ENCODE measurements at places on chromosomes 6 and 20.

- no peak for DNase-seq
These were observed 12.0 kb downstream of the LMBRD1 start for GRCh38 chr6:69784595-69785377.

DNA sequence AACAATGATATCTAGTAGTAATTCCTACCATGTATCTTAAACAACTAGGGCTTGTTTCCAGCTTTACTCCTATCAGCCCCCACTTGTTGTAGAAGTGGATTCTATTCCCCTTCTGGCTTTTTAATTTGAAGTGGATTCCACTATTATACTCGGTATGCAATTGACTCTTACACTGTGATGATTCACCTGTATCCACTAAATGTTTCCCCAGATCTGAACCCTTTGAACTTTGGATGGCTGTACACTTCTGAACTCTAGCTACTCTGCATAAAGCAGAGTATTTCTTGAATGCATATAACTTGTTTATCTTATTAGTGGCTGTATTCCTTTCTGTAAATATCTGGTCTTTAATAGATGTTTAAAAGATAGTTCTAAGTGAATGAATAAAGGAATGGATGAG, 538.4 kb upstream of the NRSN1 start:
- DNase-seq = no peak

DNA sequence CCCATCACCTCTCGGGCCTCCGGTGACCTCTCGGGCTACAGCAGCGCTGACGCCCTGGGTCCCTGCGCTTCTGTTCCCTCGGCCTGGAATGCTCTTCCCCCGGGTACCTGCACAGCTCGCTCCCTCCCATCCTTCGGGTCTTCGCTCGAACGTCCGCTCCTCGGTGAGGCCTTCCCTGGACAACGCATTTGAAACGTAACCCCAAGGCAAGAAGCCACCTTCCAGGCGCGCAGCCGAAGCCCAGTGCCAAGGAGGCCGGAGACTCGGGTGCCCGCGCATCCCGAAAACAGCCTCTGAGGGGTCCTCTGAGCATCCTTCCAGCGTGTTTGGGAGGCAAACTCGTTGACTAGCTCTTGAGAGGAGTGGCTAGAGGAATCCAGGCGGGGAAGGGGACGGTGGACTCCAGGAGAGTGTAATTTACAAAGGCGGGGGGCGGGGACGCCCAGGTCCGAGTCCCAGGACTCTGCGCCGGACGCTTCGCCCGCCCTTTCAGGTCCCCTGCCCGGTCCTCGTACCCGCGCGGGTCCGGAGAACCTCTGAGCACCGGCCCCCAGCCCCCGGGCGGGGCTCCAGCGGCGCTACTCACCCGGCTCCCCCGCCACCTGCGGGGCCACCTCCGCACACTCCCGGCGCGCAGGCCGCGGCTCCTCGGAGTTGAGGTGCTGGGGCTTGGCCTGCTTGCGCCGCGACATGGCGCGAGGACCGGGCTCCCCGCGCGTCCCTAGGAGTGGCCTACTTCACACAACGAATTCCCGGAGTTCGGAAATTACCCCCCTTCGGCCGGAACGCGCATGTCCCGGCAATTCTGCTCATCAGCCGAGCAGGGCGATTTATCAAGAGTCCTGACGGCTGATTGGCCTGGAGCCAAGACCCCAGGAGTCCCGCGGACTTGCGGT, 86.8 kb downstream of the ZFP64 start:
- peak; percentile 19 for DNase-seq

GRCh38 chr20:38196592-38196991, 31.5 kb upstream of the TGM2 start:
- DNase-seq = no peak

DNA sequence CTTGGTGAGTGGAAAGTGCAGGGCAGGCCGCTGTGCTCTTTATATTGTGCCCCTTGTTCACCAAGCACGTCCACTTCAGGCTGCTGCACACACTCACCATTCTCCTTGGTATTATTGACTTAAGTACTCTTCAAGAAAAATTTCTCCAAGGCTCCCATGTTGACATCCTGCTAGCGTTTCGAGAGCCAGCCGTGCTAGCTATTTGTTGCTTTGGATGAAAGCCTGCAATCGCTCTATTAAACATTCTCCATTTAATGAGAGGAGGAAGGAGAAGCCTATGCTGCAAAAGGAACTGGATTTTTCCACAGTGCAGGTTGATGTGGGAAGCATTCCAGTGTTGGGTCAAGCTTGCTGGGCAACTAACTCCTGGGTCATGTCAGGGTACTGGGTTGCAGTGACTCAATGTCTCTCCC, 113.5 kb downstream of the CD83 start:
- DNase-seq = peak; percentile 31

DNA sequence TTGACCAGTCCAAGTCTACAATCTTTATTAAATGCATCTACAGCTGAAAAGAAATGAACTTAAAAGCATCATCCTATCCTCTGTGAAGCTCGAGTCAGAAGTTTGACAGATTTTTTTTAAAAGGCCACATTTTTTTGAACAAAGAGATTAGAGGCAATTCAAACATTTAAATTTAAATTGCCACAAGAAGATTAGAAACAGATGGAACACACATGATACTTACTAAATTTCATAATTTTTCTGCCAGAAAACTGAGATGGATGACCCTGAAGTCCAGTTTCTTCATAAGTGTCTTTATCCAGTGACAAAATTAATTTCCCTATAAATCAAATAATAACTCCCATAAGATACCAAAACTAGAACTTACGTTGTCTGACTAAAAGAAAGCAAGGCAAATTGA, 4.3 kb downstream of the RPP40 start:
- DNase-seq = no peak

All from T47D (cell line).